ENCODE measurements at places on chromosomes 4 and X. TPM values are rescaled to one million over a fixed set of nuclear protein-coding genes. Genes with fewer than 3 reads are reported as not detected.

DNA sequence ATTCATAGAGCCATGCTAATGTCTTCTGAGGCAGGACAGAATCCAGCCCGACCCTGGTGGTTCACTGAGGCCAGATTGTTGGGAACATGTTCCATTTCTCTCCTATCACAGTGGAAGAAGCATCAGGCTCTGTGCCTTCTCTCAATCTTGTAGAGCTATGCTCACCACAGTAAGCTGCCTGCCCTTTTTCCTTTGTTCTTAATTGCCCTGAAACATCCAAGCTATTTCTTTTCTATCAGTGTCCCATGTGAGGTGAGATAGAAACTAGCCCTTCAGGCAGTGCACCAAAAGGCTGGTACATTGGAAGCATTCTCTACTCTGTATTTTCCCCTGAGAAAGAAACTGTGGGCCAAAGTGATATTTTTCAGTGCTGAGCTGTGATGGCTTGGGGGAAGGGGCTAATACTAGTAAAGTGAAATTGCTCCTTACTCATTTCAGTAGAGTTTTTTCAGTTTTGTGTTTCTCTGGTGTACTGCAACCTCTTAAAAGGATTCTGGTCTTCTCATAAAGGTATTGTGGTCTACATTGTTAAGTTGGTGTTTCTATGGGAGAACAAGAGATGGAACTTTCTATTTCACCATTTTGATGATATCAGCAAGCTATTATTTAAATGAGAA, 611.2 kb downstream of the RPA4 start:
- DNase-seq = no peak

DNA sequence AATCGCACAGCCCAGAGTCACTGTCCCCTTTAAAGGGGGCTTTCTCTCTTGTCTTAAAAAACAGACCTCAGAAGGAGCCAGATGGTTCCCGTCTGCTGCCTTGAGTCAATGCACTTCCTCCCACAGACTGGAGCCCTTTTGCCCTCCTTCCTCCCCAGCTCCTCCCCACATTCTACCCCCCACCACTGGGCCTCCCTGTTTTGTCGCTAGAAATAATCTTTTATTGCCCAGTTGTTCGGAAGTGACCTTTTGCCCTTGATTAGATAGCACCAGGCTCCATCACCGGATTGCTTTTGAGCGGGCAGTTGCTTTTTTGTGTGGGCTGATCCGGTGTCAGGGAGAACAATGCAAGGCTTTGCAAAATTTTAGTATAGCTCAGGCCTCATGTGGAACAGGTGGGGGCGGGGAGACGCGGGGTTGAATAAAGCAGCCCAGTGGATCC, 47.7 kb downstream of the SPRY1 start:
- DNase-seq = no peak

DNA sequence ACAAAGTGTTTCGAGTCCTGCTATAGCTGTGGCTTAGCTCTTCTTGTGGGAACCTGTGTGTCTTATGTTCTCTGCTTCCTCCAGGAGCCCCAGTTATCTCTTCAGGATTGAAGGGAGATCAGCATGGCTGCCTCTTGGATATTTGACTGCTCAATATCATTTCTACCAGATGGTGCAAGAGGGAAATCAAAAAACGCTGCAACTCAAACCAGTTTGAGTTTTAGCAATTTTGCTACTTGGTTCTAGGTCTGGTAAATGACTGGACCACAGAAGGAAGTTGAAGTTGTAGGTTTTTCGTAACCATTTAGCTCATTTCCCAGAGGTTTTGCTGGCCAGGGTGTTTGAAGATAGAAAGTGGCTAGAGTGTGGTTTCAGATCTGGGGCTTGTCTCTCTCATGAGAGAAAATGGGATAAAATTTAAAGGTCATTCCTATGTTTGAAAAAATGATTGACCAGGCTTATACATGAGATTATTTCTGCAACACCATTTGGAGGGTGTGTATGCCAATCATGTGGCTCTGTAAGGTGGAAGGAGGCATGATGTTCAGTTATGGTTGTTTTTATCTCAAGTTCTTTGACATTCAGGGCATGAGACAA, 210.4 kb downstream of the SPRY1 start:
- DNase-seq = no peak

GRCh38 chr4:183552274-183553146, 47.7 kb downstream of the ING2 start:
- no peak for DNase-seq

GRCh38 chrX:48520976-48521352, 644 bp upstream of the EBP start:
- no peak for DNase-seq

GRCh38 chr4:184364100-184364921, 110.0 kb downstream of the IRF2 start:
- DNase-seq = no peak

- DNase-seq = no peak
These were observed 738 bp upstream of the TSPAN5 start for GRCh38 chr4:98659106-98659592.

GRCh38 chr4:109738104-109738872, 8.4 kb upstream of the PLA2G12A start:
- no peak for DNase-seq

GRCh38 chr4:12884846-12885796, 599.0 kb downstream of the RAB28 start:
- no peak for DNase-seq

DNA sequence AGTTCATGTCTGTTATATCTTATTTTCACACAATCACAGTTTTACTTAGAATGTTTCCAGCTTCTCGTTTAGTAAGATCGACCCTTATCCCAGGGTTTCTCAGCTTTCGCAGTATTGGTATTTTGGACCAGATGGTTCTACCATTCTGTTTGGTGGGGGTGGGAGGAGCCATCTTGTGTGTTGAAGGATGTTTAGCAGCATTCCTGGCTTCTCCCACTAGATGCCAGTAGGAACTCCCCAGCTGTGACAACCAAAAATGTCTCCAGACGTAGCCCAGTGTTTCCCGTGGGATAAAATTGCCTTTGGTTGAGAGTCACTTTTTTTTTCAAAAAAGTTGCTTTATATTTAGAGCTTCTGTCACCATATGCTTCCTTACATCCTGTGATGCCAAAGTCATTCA, 90.9 kb upstream of the TLR2 start:
- no peak for DNase-seq

GRCh38 chr4:177308847-177309521, 690 bp upstream of the NEIL3 start:
- DNase-seq = no peak

- DNase-seq = no peak
These were observed 4.5 kb downstream of the GRPEL1 start for GRCh38 chr4:7063362-7063761.

GRCh38 chr4:95729596-95729995, 110.3 kb upstream of the PDHA2 start:
- no peak for DNase-seq

FAM9C gene
- not detected for total RNA-seq

SPANXN3 gene
- total RNA-seq = not detected

DGAT2L6 gene
- total RNA-seq = not detected

POU4F2 gene
- not detected for total RNA-seq

MGAT4D gene
- not detected for total RNA-seq

COQ2 gene
- total RNA-seq = 13.5 TPM

Measured in osteocyte (in vitro differentiated cells).